T-cell (primary cell): ENCODE measurements at places on chromosomes 11 and 22. TPM values are rescaled to one million over a fixed set of nuclear protein-coding genes. Genes with fewer than 3 reads are reported as not detected.

The TBX10 gene
- not detected for total RNA-seq

The MOGAT2 gene
- total RNA-seq = not detected

The TEF gene
- total RNA-seq = 4.6 TPM

DNA sequence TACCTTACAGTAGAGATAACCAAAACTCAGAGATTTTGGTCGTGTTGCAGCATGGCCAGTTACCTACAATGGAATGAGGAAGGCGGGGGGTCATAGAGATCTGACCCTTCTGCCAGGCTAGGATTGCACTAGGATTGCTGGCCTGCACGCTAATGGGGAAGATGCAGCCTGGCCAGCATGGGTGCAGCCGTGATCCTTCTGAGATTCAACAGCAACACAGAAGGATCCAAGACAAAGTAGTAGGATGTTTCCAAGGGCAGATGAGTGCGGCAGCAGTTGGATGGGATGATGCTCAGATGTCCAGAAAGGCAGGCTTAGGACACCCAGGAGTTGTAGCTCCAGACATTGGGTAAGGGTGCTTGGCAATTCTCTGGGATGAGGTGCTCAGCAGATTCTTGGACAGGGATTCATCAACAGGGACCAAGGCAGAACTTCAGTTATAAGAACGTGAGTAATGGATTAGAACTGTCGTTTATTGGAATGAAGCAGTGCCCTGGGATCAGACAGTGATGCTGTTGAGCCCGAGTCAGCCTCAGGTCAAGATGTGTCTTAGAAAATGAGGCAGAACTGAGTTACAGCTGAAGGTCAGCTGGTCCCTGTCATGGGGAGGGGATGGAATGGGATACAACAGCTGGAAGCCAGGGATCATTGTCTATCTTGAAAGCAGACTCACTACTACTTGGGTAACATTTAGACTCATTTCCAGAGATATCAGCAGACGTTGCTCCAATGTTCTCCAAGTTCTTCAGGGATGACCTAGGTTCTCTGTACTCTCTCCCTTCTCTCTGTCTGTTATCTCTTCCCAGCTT lies 71.0 kb downstream of the PARVA start:
- no peak overlapping the region for H3K27ac ChIP-seq
- H3K4me3 ChIP-seq = no peak overlapping the region

- H3K27me3 ChIP-seq = no peaks in the 10 kb centered on the region
- no peaks in the 10 kb centered on the region for H3K4me1 ChIP-seq
- H3K27ac ChIP-seq = no peak overlapping the region
- H3K36me3 ChIP-seq = no peaks in the 10 kb centered on the region
- H3K4me3 ChIP-seq = no peak overlapping the region
- DNase-seq = no peak
Measured at GRCh38 chr11:2158966-2159365, 2.0 kb downstream of the INS start.

DNA sequence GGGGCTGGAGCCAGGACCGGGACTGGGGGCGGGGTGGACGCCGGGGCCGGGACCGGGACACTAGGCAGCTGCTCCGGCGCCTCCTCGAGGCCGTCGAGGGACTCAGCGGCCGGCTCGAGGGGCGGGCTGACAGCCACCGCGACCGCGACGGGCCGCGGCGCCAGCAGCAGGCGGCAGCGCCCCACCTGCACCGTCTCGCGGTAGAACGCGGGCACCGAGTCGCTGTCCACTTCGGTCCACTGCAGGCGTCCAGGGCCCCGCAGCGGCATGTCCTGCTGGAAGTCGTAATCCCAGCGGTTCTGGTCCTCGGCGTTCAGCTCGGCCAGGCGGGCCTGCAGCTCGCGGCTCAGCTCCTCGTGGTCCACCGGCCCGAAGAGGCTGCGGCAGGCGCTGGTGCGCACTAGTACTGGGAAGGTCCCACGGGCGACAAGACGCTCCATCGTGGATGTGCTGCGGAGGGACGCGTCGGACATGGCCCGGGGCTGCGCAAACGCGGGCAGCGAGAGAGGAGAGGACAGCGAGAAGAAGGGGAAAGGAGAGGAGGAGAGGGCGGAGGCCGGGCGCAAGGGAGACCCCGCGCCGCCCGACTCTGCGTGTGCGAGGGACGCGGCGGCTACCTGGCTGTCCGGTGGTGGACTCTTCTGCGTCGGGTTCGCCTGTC lies 428 bp downstream of the CDKN1C start:
- H3K4me3 ChIP-seq = peak overlapping the region; percentile 78
- no peaks in the 10 kb centered on the region for H3K27me3 ChIP-seq
- no peaks in the 10 kb centered on the region for H3K4me1 ChIP-seq

DNA sequence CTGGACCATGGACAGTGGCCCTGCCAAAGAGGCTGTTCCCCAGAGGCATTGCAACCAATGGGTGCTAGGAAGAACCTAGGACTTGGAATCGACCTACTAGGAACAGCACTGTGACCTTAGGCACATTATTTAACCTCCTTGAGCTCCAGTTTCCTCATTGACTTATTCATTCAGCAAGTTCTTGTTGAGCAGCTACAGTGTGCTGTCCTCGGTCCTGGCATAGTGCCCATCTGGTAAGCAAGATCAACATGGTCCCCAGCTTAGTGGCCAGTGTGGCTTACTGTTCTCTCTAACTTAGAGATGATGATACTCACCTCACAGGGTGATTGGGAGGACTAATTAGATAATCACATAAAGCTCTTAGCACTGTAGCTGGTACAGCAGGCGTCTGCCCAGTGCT lies 8.2 kb downstream of the ABCG4 start:
- no peaks in the 10 kb centered on the region for H3K4me1 ChIP-seq
- no peaks in the 10 kb centered on the region for H3K27me3 ChIP-seq
- no peak for DNase-seq
- H3K36me3 ChIP-seq = no peaks in the 10 kb centered on the region
- H3K4me3 ChIP-seq = no peak overlapping the region
- no peak overlapping the region for H3K27ac ChIP-seq

GRCh38 chr11:73531386-73531785 lies 66.5 kb downstream of the FAM168A start:
- H3K27me3 ChIP-seq = no peaks in the 10 kb centered on the region
- DNase-seq = no peak
- no peaks in the 10 kb centered on the region for H3K36me3 ChIP-seq
- no peak overlapping the region for H3K4me3 ChIP-seq
- no peaks in the 10 kb centered on the region for H3K4me1 ChIP-seq
- H3K27ac ChIP-seq = no peak overlapping the region
